ENCODE measurements at places on chromosomes 16 and 17.

GRCh38 chr16:83238949-83239691 is 568.7 kb upstream of the HSBP1 start:
- no peak for DNase-seq

- no peak for DNase-seq
Observed at GRCh38 chr16:4859900-4860255, 12.6 kb downstream of the UBN1 start.

GRCh38 chr17:20721171-20721570 is 141.6 kb downstream of the CDRT15L2 start:
- no peak for DNase-seq

- no peak for DNase-seq
Observed at GRCh38 chr17:27951872-27952271, 58.7 kb upstream of the LYRM9 start.

DNA sequence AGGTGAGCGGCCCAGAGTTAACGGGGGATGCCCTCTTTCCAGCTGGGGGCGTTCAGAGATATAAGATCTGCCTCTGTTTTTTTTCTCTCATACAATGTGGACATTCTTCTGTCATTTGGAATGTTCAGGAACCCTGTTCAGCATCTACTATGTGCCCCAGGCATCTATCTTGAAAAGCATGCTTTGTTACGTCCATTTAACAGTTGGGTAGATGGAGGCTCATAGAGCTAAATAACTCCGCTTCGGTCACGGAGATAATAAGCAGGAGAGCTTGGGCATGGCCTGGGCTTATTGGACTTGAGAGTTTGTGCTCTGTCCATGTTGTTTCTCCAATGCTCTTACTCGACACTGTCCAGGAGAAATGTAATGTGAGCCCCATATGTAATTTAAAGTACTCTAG is 6.1 kb downstream of the DHODH start:
- DNase-seq = no peak

- DNase-seq = no peak
Observed at GRCh38 chr17:46873941-46874645, 22.7 kb downstream of the WNT9B start.
